ENCODE measurements at places on chromosomes 1 and 21.

GRCh38 chr1:3858231-3858981 lies 1.1 kb downstream of the DFFB start:
- peak; percentile 53 for DNase-seq

GRCh38 chr1:204280099-204280961 lies 66.5 kb upstream of the GOLT1A start:
- DNase-seq, result peak; percentile 36

DNA sequence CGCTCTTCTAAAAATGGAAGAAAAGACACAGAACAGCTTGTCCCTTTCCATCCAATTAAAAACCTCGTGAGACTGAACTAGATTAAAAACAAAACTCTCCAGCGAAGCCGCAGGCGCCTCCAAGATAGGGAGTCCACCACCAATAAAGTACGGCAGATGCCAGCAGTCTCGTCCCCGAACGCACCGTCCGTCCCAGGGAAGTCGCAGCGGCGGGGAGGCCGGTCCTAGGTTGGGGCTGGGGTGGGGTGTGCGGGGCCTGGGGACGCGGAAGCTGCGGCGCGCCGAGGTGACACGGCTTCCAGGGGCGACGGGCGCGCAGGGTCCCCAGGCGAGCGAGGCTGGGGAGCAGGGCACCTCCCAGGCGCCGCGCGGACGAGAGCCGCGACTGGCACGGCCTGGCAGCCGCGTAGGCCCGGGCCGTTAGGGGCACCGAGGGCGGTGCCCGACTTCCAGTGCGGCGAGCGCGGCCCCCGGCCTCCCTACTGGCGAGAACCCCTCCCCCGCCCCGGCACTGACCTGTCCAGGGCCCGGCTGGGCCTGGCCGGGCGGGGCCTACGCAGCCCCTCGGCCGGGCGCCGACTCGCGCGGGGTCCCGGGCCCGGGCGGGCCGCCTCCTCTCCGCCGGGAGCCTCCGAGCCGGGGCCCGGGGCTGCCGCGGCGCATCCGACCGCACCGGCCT lies 28.3 kb upstream of the A3GALT2 start:
- peak; percentile 73 for DNase-seq

DNA sequence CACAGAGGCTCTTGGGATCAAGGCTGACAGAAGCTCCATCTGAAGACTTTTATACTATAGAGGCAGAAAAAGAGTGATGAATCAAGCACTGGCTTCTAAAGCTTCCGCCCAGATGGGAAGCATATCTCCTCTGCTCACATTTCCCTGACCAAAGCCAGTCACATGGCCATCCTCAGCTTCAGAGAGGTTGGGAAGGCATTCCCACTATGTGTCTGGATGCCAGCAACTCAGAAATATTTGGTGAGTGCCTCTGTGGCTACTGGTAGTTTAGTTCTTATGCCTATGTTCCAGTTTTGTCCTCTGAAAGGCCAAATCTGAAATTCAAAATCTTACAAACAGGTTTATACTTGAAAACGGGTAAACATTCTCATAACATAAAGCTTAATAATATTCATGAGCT lies 9.9 kb upstream of the DISC1 start:
- no peak for DNase-seq

- DNase-seq, result peak; percentile 36
Observed at GRCh38 chr1:12344596-12345349, 114.9 kb downstream of the VPS13D start.

DNA sequence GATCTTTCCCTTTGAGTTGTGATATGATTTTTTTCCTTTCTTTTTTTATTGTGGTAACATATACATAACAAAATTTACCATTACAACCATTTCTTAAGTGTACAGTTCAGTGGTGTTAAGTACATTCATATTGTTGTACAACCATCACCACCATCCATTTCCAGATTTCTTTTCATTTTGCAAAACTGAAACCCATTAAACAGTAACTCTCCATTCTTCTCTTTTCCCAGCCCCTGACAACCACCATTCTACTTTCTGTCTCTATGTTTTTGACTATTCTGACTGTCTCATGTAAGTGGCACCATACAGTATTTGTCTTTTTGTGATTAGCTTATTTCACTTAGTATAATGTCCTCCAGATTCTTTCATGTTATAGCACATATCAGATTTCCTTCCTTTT lies 30.3 kb downstream of the CEP350 start:
- no peak for DNase-seq

- peak; percentile 63 for DNase-seq
Observed at GRCh38 chr1:206814716-206815341, 42.5 kb upstream of the IL10 start.

DNA sequence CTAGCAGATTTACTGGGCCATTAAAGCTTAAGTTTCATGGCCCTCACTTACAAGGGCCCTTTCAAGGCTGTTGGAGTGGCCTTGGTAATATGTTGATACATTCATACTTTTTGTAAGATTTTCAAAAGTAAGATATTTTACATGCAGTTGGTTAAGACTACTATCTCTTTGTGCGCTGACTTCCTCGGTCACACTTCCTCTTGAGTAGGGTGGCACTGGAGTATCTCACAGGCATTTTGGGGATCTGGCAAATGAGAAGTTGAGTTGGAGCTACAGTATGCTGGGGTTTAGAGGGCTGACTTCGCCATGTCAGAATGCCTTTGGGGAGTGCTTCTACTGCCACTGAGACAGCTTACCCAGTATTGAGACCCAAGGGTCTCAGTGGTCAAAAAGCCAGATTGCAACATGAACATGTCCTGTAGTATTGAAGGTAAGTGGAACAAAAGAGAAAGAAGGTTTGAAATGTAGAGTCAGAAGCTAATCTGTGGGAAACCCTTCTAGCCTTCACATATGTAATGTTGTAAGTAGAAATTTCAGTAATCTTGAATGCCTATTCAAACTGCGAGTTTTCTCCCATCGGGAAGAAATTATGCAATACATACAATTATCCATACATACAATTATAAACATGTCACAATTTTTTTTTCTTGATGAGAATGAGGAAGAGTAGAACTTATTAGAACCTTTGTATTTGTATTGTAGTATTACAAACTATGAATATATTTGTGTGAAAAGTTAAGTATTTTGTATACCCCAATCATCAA lies 32.3 kb upstream of the RALGPS2 start:
- DNase-seq, result no peak

DNA sequence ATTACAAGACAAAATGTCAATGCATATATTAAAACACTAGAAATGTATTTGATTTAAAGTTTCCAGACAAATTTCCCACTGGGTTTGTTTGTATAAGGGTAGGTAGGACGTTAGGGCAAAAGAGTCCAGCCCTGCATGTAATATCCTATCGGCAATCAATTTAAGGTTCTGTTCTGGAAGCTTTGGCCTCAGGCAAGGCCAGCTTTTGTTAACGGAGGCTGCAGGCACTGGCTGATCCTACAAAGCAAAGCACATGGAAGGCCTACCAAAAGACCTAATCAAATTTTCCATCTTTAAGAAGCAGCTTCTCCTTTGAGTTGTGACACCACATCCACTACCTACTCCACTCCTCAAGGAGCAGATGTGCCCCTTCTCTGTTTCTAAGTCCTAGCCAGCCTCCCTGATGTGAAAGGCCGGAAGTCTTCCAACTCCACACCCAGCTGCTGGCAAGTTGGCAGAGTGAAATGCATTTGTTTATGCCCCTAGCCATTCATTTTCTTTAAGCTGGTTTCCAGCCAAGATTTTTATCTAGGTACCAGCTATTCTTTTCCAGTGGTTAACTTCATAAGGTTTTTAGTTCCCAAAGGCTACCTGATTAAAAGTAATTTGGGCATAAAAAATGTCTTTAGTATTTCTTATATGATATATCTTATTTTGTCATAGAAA lies 452.6 kb downstream of the PTBP2 start:
- DNase-seq, result no peak

DNA sequence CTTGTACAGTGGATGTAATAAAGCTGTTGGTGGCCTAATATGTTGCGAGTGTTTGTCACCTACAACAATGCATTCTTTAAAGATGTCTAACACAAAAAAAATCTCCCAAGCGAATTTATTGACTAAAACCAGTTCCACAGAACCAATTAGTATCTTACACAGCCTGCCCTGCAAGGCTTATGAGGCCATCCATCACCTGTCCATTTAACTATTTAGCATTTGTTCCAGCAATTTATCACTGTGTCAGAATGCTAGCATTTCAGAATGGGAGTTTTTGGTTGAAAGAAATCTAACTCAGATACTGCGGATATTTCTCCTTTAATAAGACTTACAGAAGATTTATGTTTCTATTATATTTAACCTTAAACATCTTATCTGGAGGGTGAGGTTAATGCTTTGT lies 831.1 kb upstream of the PRMT6 start:
- no peak for DNase-seq

DNA sequence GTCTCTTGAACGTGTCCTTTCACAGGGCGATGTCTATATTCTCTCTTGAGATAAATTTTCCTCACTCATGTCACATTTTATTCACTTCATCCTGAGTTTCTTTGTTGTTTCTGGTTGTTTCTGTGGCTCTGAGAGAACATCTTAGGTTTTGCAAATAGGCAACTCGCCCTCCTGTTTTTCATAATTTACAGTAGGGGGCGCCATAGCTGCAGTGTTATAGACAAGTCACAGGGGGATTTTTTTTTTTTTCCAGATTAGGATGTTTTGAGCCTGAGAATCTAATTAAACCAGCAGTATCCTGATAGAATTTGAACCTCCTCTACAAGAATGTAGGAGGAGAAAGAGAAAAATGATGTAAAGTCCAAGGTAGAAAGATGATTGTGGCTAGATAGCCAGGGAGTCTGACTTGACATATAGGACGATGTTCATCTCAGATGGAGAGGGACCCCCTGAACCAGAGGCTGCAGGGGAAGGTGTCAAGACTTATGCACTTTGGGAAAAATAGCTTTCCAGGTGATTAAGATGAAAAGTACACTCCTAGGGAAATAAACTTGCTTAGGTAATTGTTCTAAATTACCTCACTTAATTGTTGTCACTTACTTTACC lies 76.3 kb downstream of the ZP4 start:
- DNase-seq, result peak; percentile 39

- DNase-seq, result no peak
Observed at GRCh38 chr21:45283035-45283610, 4.6 kb downstream of the POFUT2 start.
